AG10803 (cell line): ENCODE measurements at places on chromosomes 11 and 22.

DNA sequence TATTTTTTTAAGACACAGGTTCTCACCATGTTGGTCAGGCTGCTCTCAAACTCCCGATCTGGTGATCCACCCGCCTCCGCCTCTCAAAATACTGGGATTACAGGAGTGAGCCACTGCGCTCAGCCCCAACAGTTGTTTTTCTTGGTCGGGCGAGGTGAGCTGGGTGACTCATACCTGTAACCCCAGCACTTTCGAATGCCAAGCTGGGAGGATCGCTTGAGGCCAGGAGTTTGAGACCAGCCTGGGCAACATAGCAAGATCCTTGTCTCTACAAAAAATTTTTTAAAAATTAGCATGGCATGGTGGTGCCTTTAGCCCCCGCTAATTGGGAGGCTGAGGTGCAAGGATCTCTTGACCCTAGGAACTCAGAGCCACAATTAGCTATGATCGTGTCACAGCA is 7.0 kb upstream of the NF2 start:
- no peak for DNase-seq

DNA sequence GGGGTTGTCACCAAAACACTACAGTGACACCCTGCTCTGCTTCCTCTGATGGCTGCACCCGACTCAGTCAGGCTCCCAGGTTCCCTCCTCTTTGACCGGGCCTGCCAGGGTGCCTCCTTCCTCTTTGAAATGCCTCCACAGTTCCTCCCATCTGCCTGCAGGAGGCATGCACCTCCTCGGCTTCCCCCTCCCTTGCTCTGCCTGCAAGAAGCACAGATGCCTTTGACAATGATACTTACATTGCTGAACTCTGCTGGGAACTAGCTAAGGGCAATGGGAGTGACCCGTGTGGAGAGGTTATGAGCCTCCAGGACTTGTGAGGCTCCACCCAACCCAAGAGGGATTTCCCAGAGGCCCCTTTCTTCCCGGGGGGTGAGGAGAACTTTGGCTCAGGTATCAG is 674.1 kb downstream of the OPCML start:
- DNase-seq, result peak; percentile 49

GRCh38 chr11:66727282-66728037 is 1.6 kb downstream of the SPTBN2 start:
- no peak for DNase-seq

DNA sequence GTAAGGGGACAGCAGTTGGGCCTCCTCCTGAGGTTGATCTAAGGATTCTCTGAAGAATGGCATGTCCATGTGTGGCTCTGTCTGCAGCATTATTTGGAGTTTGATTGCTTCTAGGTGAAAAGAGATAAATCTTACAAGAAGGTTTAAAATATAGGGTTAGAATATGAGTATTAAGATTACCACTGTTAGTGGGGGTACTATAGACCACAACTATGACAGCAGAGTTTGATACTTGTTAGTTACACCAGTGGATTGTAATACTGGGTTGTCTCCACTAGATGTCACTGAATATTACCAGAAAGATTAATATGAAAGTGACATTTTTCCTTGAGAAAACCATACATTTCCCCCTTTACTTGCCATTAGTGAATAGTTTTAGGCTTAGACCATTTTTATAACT is 47.9 kb downstream of the ZNF280B start:
- DNase-seq, result no peak

GRCh38 chr11:131109257-131109656 is 193.0 kb upstream of the SNX19 start:
- peak; percentile 57 for DNase-seq

GRCh38 chr22:25346859-25347751 is 127.7 kb downstream of the CRYBB2 start:
- peak; percentile 3 for DNase-seq

GRCh38 chr22:42544686-42545085 is 9.1 kb upstream of the SERHL2 start:
- DNase-seq, result no peak

DNA sequence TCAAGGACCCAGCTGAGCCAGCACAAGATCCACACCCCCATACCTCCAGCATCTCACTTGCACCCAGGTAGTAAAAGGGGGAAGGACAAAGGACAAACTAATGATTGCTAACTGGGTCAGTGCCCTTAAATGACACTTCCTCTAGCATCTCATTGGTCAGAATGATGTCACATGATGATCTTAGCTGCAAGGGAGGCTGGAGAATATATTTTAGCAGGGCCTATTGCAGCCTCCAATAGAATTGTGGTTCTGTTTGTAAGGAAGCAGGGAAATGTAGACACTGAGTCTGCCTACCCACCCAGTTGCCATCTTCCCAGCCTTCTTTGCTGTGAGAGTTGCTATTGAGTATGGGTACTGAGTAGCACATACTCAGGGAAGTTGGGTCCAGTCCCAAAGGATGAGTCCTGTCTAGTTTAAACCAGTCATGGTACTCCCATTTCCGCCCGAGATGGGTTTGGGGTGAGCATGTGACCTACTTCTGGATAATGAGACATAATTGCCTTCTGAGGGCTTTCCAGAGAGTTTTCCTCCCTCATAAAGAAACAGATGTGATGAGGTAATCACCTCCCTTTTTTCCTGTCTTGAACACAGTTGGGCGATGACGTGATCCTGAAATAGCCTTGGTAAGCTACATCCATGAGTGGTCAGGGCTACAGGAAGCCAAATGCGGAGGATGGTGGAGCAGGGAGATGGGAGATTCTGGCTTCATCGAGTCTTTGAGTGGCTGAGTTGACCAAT is 5.5 kb upstream of the DNAL4 start:
- peak; percentile 76 for DNase-seq

DNA sequence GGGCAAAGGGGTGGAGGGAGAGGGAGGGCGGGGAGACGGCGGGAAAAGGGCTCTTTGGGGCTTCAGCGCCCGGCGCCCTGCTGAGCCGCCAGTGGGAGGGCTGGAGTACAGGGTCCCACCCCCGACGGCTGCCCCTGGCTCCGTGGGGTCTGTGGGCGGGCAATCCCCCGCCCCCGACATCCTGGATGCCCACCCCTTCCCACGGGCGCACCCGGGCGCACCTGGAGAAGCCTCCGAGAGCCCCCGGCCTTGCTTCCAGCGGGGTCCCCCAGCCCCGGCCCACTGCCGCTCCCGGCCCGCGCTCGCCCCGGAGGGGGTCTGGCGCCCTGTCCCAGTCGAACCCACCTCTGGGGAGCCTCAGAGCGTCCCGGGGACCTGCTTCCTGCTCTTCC is 394 bp downstream of the CHRM4 start:
- DNase-seq, result no peak

GRCh38 chr11:33479231-33479630 is 221.4 kb downstream of the C11orf91 start:
- no peak for DNase-seq
